Right ventricle myocardium superior (tissue), 1 donor: ENCODE measurements at places on chromosomes 13 and 19.

DNA sequence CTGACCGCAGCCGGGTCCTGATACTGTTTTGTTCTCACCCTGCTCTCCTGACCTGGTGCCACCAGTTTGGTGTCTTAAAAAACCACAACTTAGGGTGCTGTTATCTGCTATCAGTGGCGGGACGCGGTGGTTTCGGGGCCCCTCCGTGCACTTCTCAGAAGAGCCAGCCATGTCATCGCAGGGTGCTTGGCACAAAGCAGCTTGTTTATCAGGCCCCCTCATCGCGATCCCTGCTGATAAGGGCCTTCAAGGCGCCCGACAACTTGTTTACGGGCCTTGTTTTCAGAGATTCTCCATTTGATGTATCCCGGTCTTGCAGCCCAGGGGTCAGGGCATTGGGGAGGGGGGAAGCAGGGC lies 58.1 kb upstream of the KLF2 start:
- DNase-seq, result no peak

DNA sequence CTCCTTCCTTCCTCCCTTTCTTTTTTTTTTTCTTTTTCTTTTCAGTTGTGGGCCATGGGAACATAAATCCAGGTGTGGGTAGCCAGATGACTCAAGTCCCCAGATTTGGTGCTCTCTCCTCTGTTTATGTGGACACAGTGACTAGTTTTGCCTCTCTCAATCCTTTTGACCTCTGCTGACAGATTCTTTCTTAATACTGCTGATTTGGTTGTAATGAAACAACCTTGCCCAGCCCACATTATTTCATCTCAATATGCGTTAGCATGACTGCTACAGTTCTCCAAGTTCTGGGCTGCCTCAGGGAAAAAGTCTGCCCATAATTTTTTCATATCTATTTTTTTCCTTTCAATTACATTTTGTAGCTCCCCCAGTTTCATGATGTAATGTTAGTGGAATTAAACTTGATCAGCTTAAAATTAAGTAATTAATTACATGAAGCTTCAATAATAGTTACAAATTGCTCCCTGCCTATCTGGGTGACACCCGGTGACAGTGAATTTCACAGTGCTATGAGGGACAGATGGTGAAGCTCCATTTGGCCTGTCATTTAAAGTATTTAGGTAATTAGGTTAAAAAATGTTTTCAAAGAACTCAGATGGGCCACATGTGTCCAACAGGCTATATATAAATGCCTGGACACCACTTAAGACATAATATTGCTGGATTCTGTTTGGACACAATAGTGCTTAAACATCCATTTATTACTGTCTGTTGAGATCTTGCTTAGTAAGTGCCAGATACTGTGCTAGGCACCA lies 118.8 kb upstream of the FRY start:
- no peak for DNase-seq

- no peak for DNase-seq
Observed at GRCh38 chr19:9865732-9866501, 30.8 kb downstream of the PIN1 start.

- DNase-seq, result peak; percentile 64
Observed at GRCh38 chr13:40153516-40153915, 498.1 kb downstream of the COG6 start.

DNA sequence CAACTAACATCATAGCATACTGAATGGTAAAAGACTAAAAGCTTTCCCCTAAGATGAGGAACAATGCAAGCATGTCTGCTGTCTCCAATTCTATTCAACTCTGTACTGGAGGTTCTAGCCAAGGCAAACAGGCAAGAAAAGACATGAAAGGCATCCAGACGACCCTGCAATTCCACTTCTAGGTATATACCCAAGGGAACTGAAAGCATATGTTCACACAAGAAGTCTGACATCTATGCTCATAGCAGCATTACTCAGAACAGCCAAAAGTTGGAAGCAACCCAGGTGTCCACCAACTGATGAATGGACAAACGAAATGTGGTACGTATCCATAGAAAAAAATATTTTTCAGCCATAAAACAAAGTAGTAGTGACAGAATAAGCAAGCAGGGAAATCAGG lies 39.1 kb downstream of the PEPD start:
- DNase-seq, result no peak

- DNase-seq, result no peak
Observed at GRCh38 chr13:20387441-20387971, 138.2 kb downstream of the CRYL1 start.

DNA sequence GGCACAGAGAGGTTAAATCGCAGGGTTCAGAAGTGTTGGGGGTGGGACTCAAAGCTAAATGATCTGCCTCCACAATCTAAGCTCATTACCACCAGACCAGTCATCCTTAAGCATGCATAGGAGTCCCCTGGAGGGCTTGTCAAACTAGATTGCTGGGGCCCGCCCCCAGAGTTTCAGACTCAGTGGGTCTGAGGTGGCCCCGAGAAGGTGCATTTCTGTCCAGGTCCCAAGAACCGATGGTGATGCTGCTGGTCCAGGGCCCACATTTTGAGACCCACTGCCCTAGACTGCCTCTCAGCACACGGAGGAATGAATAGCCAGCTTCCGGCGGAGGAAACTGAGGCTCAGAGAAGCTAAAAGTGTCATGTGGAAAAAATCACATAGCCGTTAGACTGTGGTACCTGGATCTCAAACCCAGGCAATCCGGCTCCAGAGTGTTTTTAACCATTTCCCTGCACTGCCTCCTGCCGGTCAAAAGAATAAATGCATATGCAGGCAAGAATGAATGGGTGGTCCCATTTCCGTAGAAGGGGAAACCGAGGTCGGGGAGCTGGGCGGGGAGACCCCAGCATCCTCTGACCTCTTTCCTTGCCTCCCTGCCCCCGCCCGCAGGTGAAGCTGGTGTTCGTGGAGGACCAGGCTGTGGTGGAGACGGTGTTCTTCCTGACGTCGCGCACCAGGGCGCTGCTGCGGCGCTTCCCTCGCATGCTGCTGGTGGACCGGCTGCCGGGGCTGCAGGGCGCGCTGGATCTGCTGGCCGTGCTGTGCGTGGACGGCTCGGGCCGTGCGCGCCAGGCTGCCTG lies 23.8 kb downstream of the ZSWIM9 start:
- no peak for DNase-seq

- no peak for DNase-seq
Observed at GRCh38 chr13:76976490-76976889, 15.4 kb upstream of the CLN5 start.

DNA sequence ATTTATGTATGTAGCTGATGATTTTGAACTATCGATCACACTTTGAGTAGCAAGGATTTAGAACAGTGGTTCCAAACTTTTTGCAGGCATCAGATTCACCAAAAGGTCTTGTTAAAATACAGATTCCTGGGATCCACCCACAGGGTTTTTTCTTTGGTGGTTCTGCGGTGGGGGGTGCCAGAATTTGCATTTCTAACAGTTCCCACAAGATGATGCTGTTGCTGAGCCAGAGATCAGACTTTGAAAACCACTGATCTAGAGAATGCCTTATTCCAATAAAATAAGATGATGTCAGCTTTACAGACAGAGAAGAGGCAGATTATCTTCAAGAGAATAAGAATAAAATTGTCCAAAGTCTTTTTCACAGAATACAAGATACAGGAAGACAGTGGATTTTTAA lies 80.9 kb upstream of the SHISA2 start:
- DNase-seq, result no peak

DNA sequence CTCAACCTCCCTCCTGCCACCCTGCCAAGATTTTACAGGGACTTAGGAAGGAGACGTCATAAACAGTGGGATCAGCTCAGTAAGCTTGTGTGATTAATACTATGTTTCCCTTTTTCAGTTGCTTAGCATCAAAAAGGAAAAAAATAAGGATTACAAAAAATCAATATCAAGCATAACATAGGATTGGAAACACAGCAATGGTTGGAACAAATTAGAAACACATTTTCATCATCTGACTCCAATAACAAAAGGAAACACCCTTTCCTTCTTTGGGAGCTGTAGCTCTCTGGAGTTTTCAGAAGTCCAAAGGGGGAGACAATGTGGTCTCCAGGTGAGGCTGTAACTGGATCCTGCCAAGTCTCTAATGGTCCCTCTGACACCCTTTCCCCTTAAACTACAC lies 233.4 kb downstream of the B3GLCT start:
- DNase-seq, result no peak
